ENCODE measurements at places on chromosomes 3 and 15. TPM values are rescaled to one million over a fixed set of nuclear protein-coding genes. Genes with fewer than 3 reads are reported as not detected.

DNA sequence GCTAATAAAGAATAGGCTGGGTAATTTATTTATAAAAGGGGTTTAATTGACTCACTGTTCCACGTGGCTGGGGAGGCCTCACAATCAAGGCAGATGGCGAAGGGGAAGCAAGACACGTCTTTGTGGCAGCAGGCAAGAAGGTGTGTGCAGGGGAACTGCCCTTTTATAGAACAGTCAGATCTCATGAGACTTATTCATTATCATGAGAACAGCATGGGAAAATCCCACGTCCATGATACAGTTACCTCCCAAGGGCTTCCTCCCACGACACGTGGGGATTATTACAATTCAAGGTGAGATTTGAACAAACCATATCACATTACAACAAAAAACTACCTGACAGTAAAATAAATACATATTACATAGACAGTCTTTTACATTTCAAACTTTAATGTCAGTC is 414.9 kb downstream of the NAALADL2 start:
- H3K27ac ChIP-seq, result no peak overlapping the region
- no peak overlapping the region for H3K4me3 ChIP-seq
- no peaks in the 10 kb centered on the region for H3K4me1 ChIP-seq
- no peaks in the 10 kb centered on the region for H3K36me3 ChIP-seq
- DNase-seq, result no peak

CAMK2N2 gene
- not detected for total RNA-seq

DNA sequence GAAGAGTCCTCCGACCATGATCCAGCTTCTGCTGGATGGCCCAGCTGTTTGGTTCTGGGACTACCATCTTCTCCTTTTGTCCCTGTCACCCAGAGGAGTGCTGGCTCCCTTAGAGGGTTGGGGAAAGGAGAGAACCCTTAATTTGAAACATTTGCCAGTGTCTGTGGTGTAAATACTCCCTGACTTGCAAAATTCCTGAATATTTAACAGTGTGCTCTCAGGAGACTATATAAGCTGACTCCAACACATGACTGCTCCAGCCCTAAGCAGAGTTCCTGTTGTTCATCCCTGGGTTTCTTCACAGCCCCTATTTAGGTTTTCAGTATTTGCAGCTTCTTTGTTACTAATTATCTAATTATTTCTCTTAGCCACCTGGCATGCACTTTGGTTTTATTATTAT is 133.1 kb downstream of the CPNE4 start:
- H3K4me1 ChIP-seq, result no peaks in the 10 kb centered on the region
- no peak overlapping the region for H3K4me3 ChIP-seq
- DNase-seq, result no peak
- no peaks in the 10 kb centered on the region for H3K36me3 ChIP-seq
- no peak overlapping the region for H3K27ac ChIP-seq

CLDN18 gene
- 0.28 TPM for total RNA-seq

DNA sequence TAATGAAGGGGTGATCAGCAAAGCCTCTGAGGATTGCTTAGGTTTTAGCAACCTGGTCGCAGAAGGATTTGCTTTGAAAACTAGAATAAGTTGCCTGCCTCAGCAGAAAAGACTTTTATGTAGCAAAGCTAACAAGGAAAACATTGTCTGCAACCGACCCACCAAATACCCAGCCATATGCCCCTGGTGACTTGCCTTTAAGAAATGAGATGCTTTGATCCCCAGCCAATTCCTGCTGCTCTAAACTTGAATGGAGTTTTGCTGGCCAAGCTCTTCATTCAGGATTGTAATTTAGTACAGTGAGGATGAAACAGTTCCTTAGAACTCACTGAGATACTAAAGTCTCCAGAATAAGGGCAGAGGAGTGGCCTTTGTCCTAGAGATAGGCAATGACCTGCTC is 139.8 kb upstream of the PROK2 start:
- H3K36me3 ChIP-seq, result no peaks in the 10 kb centered on the region
- no peaks in the 10 kb centered on the region for H3K27me3 ChIP-seq

GRCh38 chr3:187969581-187969950 is 184.4 kb upstream of the LPP start:
- DNase-seq, result no peak
- peaks cover 49% of the 10 kb centered on the region for H3K4me1 ChIP-seq
- no peaks in the 10 kb centered on the region for H3K36me3 ChIP-seq
- no peak overlapping the region for H3K4me3 ChIP-seq
- no peak overlapping the region for H3K27ac ChIP-seq
- H3K27me3 ChIP-seq, result no peaks in the 10 kb centered on the region

DNA sequence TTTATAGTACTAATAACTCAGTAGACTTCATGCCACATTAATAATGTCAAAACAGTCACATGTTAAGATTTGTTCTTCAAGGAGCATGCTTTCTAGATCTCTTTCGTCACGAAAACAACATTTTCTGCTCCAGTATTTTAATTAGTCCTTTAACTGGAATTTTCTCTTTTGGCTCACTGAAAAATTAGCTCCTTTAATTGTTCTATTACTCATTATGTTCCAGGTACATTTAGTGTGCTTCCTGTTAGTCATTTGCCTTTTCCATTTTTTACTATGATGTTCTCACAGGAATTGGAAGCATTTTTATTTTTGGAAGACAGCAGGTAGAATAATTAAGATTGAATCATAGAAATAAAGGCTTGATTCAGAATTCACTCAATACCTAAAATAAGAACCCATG is 111.2 kb downstream of the SLC9A9 start:
- DNase-seq, result no peak
- no peak overlapping the region for H3K4me3 ChIP-seq
- no peaks in the 10 kb centered on the region for H3K27me3 ChIP-seq
- H3K36me3 ChIP-seq, result no peaks in the 10 kb centered on the region
- no peak overlapping the region for H3K27ac ChIP-seq

TRPM1 gene
- 0.09 TPM for total RNA-seq

DNA sequence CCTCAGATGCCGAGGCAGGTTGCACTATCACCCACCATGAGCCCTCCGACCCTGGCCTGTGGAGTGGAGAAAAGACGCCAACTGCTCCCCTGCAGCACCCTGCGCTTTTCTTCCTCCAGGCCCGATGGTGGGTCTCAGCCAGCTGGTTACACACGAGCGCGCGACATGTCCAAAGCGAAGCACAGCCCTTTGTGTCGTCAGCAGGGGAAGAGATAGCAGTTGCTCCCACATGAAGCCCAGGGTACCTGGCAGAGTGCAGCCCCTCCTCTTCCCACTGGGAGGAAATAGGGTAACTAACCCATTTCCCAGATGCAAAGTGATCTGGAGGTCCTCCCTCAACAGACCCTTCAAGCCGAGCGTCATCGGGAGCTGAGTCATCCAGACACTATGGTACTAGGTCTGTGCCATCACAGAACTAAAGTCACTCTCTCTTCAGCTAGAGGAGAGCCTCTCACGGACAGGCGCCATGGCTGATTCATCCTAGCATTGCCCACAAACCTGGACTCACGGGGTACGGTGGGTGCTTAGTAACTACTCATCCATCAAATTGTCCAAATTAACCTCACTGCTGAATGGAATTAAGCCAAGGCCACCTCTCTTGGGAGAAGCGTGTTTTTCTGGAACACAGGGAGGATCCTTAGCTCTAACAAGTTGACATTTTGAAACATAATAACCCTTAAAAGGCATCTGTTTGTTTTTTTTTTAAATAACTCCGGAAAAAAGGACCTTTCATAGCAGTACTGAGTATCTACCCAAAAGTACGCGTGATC is 45.2 kb upstream of the BDH1 start:
- DNase-seq, result no peak
- H3K27ac ChIP-seq, result no peak overlapping the region

DNA sequence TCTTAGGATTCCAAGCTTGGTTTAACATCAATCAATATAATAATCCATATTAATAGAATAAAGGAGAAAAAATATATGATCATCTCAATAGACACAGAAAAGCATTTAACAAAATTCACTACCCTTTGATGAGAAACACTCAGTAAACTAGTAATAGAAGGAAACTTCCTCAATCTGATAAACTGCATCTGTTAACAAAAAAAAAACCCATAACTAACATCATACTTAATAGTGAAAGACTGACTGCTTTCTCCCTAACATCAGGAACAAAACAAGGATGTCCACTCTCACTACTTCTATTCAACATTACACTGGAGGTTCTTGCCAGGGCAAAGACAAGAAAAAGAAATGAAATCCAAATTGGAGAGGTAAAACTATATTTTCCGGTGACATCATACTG is 30.5 kb downstream of the LRRK1 start:
- no peaks in the 10 kb centered on the region for H3K4me1 ChIP-seq
- no peak overlapping the region for H3K27ac ChIP-seq
- no peak for DNase-seq

- H3K36me3 ChIP-seq, result no peaks in the 10 kb centered on the region
- no peak overlapping the region for H3K27ac ChIP-seq
- H3K4me3 ChIP-seq, result no peak overlapping the region
- H3K4me1 ChIP-seq, result peaks cover 2% of the 10 kb centered on the region
These were observed 6.4 kb downstream of the AAGAB start for GRCh38 chr15:67248011-67248505.

STAB1 gene
- total RNA-seq, result 19.5 TPM

PSTPIP1 gene
- total RNA-seq, result 16.0 TPM

DNA sequence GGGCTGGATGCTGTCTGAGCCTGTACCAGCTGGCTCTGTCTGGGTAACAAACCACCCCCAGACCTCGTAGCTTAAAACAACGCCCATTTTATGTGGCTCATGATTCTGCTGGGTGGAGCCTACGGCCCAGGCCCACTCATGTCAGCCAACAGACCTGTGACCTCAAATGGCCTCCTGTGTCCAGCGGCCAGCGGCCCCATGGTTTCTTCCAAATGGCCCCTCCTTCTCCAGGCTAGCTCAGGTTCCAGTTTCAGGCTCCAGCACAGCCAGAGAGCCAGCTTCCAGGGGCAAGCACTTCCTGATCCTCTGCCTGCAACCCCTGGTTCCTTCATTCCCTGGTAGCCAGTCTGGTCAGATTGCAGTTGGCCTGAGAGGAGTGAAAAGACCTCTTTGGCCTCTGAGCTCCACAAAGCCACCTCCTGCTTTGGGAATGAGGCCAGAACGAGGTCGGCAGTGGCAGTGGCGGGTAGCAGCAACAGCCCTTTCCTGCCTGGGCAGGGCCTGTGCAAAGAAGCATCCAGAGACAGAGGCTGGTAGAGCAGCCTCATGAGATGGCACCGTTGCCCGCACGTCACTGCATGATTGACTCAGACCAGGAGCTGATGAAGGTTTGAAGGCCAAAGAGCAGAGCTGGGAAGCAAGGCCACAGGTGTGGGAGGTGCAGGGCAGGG is 21.0 kb upstream of the PLXNA1 start:
- no peak overlapping the region for H3K4me3 ChIP-seq
- peak overlapping the region; percentile 37 for H3K27ac ChIP-seq
- H3K4me1 ChIP-seq, result no peaks in the 10 kb centered on the region
- H3K27me3 ChIP-seq, result no peaks in the 10 kb centered on the region
- no peaks in the 10 kb centered on the region for H3K36me3 ChIP-seq
- DNase-seq, result no peak

SCN5A gene
- total RNA-seq, result 0.05 TPM

DNA sequence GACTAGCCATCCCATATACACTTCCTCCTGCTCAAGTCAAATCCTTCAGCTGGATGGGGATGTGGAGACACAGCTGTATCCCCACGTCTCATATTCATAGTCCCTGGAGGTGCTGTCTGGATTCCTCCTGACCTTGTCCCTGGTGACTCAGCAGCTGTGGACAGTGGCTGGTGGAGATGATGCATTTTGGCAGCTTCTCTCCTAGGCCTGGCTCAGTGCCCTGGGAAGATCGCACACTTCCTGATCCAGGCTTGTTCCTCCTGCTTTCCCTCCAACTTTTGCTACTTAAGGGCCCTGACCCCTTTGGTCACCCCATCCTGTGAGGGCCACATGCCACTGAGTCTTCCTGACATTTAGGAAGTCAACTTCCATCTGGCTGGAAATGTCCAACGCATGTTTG is 44.4 kb downstream of the ADAMTSL3 start:
- no peaks in the 10 kb centered on the region for H3K36me3 ChIP-seq
- DNase-seq, result no peak
- H3K4me3 ChIP-seq, result no peak overlapping the region
- no peaks in the 10 kb centered on the region for H3K4me1 ChIP-seq
- no peaks in the 10 kb centered on the region for H3K27me3 ChIP-seq
- H3K27ac ChIP-seq, result no peak overlapping the region

- DNase-seq, result no peak
- H3K27me3 ChIP-seq, result no peaks in the 10 kb centered on the region
- H3K36me3 ChIP-seq, result peaks cover 6% of the 10 kb centered on the region
- no peaks in the 10 kb centered on the region for H3K4me1 ChIP-seq
- no peak overlapping the region for H3K27ac ChIP-seq
These were observed 53.6 kb downstream of the TMEM39A start for GRCh38 chr3:119409844-119410243.

ACAP2 gene
- total RNA-seq, result 40.4 TPM

GRCh38 chr3:149898771-149899170 is 71.9 kb downstream of the PFN2 start:
- H3K4me3 ChIP-seq, result no peak overlapping the region
- H3K4me1 ChIP-seq, result no peaks in the 10 kb centered on the region
- peaks cover 6% of the 10 kb centered on the region for H3K36me3 ChIP-seq

- no peak overlapping the region for H3K4me3 ChIP-seq
- DNase-seq, result no peak
- no peaks in the 10 kb centered on the region for H3K4me1 ChIP-seq
- H3K36me3 ChIP-seq, result no peaks in the 10 kb centered on the region
- H3K27me3 ChIP-seq, result no peaks in the 10 kb centered on the region
These were observed 101.6 kb upstream of the LINGO1 start for GRCh38 chr15:77734306-77734705.

PEX11A gene
- 2.5 TPM for total RNA-seq

- DNase-seq, result no peak
- H3K27ac ChIP-seq, result peak overlapping the region; percentile 89
- H3K4me1 ChIP-seq, result peaks cover 10% of the 10 kb centered on the region
- no peaks in the 10 kb centered on the region for H3K36me3 ChIP-seq
- no peak overlapping the region for H3K4me3 ChIP-seq
These were observed 18.0 kb downstream of the ZDHHC19 start for GRCh38 chr3:196193133-196193735.

- DNase-seq, result peak; percentile 12
- no peaks in the 10 kb centered on the region for H3K27me3 ChIP-seq
- peak overlapping the region; percentile 85 for H3K27ac ChIP-seq
- H3K36me3 ChIP-seq, result no peaks in the 10 kb centered on the region
- H3K4me3 ChIP-seq, result peak overlapping the region; percentile 74
These were observed 1.4 kb downstream of the FYTTD1 start for GRCh38 chr3:197750858-197751737.

TMEM40 gene
- 0.76 TPM for total RNA-seq
